ENCODE measurements at places on chromosomes 6 and 20. TPM values are rescaled to one million over a fixed set of nuclear protein-coding genes. Genes with fewer than 3 reads are reported as not detected.

The ZC2HC1B gene
- total RNA-seq = not detected

The MUC22 gene
- total RNA-seq = not detected

The DNAH8 gene
- not detected for total RNA-seq

DNA sequence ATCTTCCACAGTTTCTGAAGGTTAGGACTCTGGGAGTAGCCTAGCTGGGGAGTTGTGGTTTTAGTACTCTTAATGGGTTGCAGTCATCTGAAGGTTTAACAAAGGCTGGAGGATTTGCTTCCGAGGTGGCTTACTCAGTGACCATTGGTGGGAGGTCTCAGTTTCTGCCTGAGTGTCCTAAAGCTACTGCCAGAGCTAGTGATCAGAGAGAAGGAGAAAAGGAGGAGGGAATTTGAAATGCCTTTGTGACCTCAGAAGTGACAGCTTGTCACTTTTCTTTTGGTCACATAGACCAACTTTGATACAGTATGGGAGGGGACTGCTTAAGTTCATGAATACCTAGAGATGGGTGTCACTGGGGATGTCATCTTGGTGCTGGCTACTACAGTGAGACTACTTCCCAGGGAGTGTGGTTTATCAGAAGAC is 41.3 kb downstream of the NCOA3 start:
- DNase-seq = peak; percentile 74

GRCh38 chr20:23634985-23635767 is 2.6 kb downstream of the CST3 start:
- DNase-seq = no peak

DNA sequence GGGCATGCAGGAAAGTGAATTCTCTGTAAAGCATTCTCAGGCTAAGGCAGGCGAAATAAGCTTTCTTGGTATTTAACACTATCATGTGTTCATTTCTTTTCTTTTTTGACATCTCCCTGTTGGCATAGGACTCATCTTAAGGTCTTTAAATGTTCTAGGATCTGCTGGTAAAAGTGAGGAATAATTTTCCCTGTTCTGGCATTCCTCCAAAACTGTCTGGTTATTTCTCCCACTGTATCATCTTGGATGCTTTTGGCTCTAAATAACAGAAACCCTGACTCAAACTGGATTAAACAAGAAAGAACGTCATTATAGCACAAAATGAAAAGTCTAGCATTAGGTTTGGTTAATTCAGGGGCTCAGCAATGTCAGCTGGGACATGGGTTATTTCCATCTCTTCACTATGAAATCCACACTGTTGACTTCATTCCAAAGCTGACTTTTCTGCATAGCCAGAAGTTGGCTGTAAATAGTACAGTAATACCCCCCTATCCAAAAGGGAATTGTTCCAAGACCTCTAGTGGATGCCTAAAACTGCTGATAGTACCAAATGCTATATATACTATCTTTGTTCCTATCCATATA is 37.9 kb upstream of the SNAP25 start:
- DNase-seq = no peak

- DNase-seq = no peak
Observed at GRCh38 chr6:84489598-84489997, 262.2 kb upstream of the CEP162 start.

GRCh38 chr6:37930288-37930971 is 110.9 kb downstream of the ZFAND3 start:
- no peak for DNase-seq

DNA sequence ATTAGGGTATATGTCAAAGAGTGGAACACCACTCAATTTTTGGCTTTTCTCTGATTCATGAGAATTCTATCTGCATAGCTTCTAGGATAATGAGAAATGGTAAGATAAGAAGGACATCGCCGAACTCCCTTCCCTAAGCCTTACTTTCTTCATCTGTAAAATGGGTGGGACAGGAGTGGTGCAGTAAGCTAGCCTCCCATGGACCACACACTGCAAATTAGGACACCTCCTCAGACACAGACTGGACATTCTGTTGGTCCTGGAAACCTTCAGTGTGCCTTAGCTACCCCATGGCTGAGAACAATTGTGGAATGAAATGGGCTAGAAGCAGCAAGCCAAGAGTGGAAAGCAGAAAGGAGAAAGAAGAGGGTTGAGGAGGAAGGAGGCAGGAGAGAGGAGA is 89.6 kb downstream of the BMP7 start:
- DNase-seq = no peak

DNA sequence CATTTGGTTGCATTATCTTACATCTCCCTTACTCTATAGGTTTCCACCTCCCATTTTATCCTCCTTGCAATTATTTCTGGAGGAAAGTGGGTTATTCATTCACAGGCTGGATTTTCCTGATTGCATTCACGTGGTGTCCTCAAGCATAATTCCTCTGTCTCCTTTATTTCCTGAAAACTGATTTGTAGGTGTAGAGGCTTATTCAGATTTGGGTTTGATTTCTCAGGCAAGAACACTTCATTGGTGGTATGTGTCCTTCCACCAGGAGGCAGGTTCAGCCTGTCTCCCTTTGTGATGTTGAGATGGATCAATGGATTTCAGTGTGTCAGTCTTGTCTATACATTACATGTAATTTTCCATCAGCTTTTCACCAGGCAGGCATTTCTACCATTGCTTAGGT is 17.3 kb downstream of the DNPH1 start:
- no peak for DNase-seq

DNA sequence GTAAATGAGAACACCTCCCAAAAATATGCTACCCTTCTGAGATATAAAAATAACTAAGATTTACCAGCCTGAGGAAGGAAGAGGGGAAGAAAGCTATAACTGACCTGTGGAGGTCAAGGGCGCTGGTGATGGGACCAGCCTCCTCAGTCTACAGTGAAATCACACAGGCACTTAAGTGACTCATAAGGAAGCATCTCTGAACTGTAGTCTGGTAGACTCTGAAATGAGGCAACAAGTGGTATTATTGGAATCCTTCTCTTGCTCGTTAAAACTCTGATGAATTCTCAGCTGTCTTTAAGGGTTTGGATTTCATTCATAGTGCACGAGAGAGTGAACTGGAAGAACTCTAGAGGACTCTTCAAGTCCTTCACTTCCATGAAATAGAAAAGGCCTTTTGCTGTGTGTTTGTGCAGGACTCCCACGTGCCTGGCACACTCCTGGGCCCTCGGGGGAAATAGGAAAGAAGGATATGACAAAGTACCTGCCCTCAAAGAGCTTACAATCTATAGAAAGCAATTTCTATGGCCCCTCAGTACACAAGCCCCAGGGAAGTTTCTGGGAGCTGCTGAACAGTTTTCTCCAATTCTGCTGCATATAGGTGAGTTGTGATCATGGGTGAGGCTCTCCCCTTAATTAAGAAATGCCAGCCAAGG is 231.8 kb upstream of the RREB1 start:
- DNase-seq = peak; percentile 26

DNA sequence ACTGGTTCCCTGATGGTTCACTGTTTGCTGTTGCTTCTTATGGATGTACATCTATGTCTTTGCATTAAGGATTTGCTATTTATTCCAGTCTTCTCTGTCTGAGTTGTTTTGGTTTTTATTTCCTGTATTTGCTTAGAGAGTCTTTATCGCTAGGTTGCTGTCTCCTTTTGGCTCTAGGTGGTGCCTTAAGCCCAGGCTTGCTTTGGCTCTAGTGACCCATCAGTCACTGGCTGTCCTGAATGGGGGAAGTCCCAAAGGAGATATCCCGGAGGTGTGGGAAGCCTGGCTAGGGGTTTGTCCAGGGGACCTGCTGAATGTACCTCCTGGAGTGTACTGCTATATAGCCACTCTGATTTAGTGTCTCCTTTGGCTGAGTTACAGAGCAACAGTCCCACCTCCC is 53.4 kb downstream of the MCHR2 start:
- no peak for DNase-seq

DNA sequence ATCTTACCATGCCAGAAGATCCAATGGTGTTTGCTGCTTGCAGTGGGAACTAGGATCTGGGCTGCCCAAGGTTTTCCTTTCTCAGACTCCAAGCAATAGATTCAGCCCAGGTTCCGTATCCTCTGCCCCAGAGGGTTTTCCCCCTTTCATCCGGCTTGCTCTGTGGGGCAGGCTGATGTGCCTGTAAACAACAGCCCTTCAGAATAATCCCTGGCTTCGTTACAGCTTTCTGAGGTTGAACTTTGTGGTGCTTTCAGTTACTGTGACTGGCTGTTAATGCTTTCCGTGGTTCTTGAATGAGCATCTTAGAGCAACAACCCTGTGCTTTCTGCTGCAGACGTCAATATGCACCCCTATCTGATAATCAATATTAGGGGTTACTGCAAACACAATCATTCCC is 400.4 kb downstream of the BTBD3 start:
- no peak for DNase-seq

GRCh38 chr6:124371974-124372475 is 568.4 kb downstream of the NKAIN2 start:
- DNase-seq = no peak

DNA sequence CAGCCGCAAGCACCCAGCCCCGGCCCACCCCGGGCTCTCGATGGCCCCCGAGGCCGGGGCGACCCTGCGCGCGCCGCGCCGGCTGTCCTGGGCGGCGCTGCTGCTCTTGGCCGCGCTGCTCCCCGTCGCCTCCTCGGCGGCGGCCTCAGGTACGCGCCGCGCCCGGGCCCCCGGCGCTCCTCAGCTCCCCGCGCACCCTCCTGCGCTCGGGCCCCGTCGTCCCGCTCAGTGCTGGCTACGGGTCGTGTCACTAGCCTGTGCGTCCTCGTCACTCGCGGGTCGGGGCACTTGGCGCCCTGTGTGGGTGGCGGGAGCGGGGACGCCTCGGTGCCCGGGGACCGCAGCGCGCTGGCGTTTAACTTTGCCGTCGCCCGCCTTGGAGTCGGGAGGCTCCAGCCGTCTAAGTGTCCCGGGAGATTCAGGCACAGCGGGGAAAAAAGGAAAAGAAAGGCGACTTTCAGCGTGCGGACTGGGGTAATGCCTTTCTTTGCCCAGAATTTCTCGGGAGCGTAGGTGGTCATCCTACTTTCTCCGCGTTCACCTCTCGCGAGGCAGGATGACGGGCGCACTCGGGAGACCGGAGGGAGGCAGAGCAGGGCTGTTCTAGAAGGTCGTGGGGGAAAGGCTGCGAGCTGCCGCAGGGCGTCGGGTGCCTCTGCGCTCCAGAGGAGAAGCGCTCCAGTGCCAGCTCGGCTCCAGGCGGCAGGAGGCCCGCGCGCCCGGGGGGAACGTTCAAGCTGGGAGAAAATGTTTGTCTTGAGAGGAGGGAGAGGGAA is 545 bp downstream of the FNDC1 start:
- DNase-seq = no peak

- no peak for DNase-seq
Observed at GRCh38 chr6:150692604-150693003, 92.9 kb downstream of the PLEKHG1 start.

DNA sequence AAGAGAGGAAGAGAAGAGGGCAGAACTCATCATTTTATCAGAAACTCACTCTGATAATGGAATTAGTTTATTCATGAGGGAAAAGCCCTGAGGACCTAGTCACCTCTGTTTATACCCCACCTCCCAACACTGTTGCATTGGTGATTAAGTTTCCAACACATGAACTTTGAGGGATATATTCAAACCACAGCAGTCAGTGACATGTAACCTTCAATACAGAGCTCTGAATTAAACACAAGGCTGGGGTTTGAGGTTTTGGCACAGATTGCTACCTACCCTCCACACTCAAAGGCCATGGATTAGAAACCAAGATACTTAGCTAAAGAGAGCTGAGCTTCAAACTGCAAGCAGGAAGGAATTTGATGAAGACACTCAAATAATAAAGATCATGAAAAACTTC is 48.5 kb upstream of the MOCS1 start:
- no peak for DNase-seq

DNA sequence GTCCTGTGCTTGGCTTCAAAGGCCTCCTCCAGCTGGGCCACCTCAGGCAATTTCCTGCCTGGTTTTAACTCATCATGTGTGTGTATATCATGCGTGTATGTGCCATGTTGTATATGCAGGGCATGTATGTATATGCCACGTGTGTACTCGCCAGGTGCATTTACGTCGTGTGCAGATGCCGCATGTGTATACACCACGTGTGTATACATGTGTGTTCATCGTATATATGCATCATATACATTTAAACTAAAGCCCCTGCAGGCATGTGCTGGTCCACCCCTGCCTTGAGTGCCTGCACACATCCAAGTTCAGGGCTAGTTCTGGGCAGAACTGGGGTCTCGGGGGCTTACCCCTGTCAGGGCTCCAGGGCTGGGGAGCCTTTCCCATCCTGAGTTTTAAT is 54.0 kb upstream of the SMOC2 start:
- DNase-seq = no peak

DNA sequence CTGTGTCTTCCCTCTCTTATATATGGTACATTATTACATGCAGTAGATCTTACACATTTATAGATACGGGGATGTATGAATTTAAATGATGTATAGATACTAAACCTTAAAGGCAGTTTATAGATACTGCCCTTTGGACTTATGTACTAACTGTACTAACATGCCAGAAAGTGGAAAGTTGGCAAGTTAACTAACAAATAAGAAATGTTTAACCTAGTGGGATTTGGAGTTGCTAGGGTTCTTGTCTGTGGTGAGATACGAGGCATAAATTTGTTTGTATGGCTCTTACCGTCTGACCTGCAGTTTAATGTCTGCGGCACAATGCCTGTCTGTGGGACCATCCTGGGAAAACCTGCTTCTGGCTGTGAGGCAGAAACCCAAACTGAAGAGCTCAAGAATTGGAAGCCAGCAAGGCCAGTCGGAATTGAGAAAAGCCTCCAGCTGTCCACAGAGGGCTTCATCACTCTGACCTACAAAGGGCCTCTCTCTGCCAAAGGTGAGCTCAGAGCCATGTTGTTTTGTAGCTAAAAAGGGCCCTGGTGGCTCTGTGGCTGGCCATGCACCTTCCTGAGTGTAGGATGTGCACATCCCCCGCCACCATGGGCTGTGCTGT is 62.9 kb upstream of the SLC22A1 start:
- DNase-seq = no peak

DNA sequence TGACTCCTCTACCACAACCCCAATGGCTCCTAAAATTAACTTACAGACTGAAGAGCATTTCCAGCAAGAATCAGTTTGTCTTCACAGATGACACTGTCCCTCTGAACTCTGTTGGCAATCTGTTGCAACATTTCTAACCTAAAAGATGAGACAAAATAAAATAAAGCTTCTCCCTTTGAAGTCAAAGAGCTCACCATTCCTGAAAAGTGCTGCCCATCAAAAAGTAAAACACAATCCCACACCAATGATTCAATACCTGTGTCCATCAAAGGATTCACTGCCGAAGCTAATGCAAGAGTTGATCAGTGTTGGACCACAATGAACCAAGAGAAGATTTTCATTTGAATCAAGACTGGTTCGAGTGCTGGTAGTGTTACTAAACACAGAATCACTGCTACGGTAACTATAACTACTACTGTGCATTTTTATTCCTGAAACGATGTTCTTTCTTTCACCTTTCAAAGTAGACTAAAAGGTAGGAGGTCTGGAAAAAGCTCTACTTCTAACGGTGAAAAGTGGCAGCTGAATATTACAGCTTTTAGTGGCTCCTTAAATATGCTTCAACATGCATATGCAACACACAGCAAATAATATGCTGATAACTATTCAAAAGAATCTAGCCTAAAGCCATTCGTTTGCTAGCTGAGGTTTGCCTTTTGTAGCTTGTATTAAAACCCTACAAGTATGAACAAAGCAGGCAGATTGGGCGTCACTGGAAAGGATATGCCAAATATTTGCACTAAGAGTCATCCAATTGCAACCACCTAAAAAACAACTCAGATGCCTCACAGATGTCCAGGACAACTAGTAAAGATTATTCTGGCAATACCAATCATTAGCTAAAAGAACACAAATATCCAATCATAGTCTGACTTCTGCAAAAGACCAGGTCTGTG is at the start of gene DST:
TSS of gene DST (minus strand) at position 524 of the 896 bp plus-strand sequence.
- DNase-seq = no peak

All from Caki2 (cell line).